Right forelimb (tissue), 1 donor: ENCODE measurements at places on chromosomes 11 and 22.
A peak's percentile ranks its signal among the peaks of the same experiment; 100 is the strongest.

DNA sequence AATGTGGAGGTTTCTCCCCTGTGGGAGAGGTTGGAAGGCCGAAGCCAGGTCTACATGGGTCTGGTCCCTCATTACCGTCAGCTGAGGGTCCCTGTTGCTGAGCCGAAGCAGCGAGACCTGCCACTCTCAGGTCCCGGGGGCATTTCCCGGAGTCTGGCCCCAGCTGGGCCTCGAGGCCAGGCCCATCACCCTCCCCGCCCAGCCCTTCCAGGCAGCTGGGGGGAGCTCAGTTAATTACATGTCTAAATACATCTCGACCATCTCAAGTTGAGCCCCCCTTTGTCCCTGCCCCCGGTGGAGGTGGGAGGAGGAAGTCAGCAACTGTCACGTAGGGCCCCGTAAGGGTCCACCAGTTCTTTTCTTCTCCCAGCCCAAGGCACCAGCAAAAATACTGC is 3.6 kb downstream of the CDKN1C start:
- DNase-seq: no peak

DNA sequence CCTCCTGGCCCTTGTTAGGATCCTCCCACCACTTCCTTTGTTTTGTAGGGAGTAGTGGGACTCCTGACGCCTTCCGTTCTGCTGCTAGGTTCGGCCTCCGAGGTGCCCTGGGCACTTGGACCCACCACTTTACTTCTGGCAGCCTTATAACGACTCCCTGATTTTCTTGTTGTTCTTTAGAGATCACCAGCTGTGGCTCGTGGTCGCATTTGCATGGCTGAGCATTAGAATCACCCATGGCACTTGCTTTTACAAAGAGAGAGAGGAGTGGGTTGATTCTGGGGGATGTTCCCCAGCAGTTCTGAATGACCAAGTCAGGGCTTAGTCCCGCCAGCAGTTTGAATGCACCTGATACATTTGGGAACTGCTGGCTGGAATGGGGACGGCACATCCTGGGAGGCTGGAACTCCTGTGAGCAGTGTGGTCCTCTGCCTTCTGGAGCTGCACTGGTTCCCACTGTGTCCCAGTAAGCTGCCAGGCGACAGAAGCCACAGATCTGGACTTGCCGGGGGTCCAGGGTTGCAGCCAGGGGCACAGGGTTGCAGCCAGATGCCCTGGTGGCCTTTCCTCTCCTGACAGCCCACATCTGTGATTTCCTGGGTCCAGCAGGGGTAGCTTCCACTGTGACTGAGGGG is 4.1 kb downstream of the TUB start:
- DNase-seq: no peak

DNA sequence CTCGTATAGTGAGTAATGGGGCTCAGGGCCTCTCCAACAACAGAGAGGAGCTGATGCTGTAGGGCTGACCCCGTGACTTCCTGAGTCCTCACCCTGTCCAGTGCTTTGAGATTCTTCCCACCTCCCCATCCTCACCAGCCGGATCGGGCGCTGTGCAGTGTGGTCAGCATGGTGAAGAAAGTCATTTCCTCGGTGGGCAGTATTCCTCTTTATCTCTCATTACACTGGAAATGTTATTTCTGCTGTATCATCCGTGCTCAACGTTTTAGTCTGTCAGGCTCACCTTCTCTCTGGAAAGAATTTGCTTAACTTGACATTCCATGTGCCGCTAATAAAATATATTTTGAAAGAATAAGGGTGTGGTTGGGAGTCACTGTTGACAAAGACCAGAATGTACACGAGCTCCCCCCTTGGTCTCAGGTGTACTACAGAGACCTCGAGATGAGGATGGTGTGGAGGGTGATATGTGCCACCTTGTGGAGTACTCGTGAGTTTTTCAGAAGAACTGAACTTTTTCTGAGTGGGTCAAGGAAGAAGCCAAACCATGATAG is 25.7 kb upstream of the SCGB1A1 start:
- no peak for DNase-seq

- no peak for DNase-seq
Measured at GRCh38 chr22:48222742-48223487, 1460.5 kb downstream of the TBC1D22A start.

DNA sequence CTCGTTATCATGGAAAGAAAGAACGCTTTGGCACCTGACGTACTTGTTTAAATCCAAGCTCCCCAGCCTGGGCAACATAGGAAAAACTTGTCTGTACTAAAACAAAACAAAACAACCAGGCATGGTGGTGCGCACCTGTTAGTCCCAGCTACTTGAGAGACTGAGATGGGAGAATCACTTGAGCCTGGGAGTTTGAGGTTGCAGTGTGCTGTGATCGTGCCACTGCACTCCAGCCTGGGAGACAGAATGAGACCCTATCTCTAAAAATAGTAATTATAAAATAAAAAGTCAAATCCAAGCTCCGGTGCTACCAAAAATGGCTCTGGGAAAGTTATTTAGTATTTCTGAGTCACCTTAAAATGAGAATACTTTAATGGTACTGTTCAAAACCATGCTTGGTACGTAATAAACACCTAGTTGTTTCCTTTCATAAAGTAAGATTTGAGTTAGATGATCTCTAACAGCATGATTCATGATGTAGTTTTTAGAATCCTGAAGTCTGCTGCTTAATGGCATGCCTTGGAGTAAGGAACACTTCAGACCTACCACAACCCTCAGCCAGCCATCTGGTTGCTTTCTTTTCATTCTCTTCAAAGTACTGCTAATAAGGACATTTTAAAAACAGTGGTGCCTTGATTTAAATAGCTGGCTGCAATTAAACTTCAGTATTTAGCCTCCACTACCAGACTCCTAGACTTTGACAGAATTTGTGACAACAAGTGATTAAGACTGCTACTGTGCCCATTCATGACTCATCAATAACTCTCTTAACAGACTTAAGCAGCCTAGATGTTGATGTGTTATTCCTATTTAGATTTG is 8.4 kb downstream of the PPME1 start:
- no peak for DNase-seq

DNA sequence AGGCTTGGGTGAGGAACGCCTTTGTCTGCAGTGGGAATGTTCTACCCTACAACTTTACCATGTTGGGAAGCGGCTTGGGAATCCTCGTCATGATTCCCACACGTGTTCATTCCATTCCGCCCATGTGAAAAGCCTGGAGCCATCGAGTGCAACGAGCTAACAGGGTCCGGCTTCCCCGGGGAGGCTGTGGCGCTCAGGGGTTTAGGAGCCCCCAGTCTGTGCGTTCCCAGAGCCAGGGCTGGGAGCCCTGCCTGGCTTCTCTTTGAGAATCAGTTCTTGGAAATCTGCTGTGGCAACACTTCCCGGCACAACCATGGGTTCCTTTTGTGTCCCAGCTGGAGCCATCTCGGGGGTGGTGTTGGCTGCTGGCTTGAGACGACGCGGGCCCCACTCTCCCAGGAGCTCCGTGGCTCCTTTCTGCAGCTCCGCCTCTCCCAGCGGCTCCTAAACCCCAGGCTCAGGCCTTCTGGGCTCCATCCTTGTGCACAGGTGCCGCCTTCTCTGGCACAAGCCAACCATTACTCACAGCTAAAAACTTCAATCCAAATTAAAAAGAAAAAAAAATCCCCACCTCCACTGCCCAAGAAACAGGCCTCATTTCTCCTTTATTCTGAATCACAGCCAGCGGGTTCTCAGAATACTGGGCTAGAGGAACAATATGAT is 18.7 kb upstream of the PPFIA1 start:
- no peak for DNase-seq

GRCh38 chr11:103929170-103929903 is 107.1 kb upstream of the DDI1 start:
- no peak for DNase-seq

DNA sequence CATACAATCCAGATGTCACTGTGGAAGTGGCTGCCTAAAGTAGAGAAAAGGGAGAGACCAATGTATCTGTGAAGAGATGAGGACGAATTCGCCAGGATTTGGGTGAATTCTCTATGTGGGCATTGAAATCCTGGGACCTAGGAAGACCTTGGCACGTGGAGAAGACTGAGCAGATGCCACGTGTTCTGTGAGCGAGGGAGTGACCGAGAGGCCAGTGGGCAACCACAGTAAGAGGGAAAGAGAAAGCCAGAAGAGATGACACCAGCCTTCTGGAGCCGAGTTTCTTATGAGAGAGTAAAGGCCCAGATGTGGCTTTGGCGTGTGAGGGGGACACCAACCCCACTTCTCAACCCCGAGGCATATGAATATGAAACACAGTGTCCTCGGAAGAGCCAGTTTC is 228.1 kb downstream of the BUD13 start:
- no peak for DNase-seq

GRCh38 chr11:123838199-123838598 is 32.0 kb upstream of the OR6M1 start:
- no peak for DNase-seq

- no peak for DNase-seq
Measured at GRCh38 chr11:22742157-22742613, 75.8 kb downstream of the GAS2 start.

DNA sequence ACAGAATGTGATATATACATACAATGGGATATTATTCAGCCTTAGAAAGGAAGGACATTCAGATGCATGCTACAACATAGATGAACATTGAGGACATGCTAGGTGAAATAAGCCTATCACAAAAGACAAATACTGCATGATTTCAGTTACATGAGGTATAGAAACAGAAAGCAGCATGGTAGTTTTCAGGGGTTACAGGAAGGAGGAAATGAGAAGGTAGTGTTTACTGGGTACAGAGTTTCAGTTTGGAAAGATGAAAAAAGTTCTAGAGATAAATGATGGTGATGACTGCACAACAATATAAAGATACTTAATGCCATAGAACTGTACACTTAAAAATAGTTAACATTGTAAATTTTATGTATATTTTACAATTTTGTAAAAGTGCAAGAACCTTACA is 266.7 kb upstream of the C11orf87 start:
- DNase-seq: no peak

GRCh38 chr22:31621507-31622124 is 40.4 kb downstream of the PISD start:
- no peak for DNase-seq

DNA sequence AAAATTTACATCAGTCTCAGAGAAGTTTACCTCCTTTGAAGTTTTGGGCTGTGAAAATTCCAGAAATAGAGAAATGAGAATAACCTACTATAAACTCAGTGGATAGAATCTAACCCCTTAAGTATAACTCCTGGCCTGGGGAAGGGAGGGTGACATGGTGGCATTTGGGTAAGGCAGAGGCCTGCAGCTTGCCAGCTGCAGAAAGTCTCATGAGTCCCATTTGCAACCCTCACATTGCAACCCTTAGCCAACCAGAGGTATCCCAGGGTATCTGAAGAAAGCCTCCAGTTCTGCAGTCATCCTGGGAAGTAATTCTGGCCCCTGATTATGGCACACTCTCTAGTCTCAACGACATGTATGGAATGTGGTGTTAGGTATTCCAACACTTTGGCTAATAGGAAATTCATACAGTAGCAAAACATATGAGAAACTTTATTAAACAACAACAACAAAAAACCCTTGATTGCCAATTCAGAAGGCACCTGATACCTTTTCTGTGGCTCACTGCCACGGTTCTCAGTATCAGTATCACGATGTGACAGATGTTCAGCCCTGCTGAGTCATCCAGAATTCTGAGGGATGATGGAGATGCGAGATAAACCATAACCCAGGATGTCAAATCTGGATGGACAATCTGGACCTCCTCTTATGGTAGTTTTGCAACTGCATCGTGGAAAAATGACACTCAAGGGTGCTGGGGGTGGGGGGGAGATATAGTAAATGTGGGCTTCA is 743.4 kb downstream of the NELL1 start:
- DNase-seq: no peak

- no peak for DNase-seq
Measured at GRCh38 chr22:31569126-31569525, 72.8 kb downstream of the SFI1 start.

GRCh38 chr11:87359401-87359800 is 321.7 kb downstream of the TMEM135 start:
- DNase-seq: no peak

DNA sequence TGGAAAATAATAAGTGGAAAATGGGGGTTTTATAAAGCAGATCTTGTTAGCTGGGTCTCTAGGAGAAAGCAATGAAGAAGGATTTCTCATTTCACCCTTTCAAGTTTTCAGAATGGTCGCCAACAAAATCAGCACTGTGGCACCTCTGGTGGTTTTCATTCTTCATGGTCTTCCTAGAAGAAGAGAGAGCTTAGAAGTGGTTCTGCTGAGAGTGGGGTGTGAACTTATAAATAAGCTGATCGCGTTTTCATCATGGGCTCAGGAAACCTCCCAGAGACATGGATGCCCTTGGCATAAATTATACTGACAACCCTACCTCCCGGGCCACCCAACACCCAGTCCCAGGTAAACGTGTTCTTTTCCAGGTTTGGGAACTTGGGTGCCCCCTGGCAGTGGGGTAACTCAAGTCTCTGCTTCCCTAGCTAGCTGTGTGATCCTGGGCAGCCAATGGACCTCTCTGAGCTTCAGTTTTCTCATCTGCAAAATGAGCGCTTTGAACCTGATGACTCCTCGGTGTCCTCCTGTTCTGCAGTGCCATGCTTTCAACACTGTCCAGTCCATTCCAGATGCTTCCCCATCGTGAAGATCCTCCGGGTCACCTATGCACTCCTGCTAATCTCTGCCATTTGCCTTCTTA is 72.6 kb upstream of the GRAMD1B start:
- DNase-seq: no peak

- DNase-seq: no peak
Measured at GRCh38 chr11:26743622-26744021, 21.8 kb upstream of the SLC5A12 start.

DNA sequence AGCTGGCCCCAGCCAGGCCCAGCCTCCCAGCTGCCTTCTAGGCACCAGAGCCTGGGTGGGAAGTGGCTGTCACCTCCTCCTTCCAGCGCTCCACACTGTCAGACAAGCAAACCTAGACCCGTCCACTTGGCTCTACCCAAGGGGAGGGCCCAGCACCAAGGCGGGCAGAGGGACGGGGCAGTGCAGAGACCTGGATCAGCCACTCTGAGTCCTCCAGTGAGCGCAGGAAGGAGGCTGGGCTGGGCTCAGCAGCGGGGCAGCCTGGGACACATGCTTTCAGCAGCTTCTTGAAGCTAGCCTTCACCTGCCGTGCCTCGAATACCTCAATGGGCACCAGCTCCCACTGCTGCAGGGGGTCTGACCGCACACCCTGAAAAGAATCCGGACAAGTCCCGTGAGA is 18.8 kb downstream of the SBF1 start:
- no peak for DNase-seq

DNA sequence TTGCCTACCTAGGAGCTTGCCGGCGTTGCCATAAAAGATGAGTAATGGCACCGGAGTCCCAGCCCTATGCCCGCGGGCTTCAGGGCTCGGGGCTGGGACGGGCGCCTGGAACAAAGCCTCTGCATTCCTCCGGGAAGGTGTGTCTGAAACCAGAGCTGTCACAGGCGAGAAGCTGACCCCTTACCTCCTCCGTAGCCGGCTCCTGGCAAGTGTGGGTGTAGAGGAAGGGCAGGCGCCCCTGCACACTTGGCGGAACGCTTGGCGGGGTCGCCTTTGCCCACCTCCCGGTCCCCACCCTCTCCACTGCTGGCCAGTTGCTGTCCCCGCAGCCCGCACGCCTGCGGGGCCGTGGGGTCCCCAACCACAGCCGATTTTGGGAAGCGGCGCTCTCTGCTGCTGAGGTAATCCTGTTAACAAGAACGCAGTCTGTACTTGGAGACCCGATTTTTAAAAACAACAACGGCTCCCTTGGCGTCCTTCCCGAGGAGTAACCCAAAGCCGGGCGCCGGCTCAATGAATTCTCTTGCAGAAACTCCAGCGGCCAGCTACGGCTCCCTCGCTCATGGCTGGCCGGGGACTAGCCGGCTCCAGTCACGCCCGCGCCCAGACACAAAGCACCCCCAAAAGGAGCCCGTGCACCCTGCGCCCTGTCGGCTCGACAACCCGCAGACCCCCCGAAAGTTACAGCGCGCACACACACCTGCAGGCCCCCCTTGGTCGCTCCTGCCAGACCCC is 89.2 kb downstream of the PLEKHA7 start:
- DNase-seq: peak; percentile 82
